ENCODE measurements at places on chromosomes 3 and 15.

- no peak for DNase-seq
Observed at GRCh38 chr3:114307222-114307830, 13.5 kb downstream of the TIGIT start.

DNA sequence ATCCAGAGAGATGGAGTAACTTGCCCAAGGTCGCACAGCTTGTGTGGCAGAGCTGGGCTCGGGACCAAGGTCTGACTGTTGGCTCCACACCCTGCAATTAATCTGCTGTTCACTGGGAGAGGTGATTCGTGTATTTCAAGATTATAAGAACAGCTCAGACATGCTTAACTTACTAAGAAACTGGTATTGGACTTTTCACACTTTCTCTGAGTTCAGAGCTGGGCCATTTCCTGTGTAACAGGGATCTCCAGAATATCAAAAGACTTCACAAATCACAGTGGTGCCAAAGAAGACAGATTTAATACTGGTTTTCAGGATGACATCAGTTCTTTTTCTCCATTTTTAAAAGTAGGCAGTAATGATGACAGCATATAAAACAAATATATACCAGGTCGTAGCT, 156.8 kb upstream of the UBE2E1 start:
- DNase-seq, result no peak

- DNase-seq, result no peak
Observed at GRCh38 chr15:48905847-48906246, 27.9 kb downstream of the EID1 start.

GRCh38 chr15:74840851-74841775, 1.8 kb downstream of the ULK3 start:
- no peak for DNase-seq

DNA sequence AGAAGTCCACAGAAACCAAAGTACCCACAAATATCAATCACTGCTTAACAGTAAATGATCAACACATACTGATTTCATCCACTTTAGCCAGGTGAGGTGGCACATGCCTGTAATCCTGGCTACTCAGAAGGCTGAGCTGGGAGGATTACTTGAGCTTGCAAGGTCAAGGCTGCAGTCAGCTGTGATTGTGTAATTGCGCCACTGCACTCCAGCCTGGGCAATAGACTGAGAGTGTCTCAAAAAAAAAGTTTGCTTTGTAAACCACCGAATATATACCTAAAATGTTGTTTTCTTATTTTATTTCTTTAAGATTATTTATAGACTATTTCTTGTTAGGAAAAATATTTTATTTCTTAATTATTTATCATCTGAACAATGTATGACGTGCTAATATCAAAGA, 8.7 kb upstream of the ATP13A4 start:
- DNase-seq, result no peak

DNA sequence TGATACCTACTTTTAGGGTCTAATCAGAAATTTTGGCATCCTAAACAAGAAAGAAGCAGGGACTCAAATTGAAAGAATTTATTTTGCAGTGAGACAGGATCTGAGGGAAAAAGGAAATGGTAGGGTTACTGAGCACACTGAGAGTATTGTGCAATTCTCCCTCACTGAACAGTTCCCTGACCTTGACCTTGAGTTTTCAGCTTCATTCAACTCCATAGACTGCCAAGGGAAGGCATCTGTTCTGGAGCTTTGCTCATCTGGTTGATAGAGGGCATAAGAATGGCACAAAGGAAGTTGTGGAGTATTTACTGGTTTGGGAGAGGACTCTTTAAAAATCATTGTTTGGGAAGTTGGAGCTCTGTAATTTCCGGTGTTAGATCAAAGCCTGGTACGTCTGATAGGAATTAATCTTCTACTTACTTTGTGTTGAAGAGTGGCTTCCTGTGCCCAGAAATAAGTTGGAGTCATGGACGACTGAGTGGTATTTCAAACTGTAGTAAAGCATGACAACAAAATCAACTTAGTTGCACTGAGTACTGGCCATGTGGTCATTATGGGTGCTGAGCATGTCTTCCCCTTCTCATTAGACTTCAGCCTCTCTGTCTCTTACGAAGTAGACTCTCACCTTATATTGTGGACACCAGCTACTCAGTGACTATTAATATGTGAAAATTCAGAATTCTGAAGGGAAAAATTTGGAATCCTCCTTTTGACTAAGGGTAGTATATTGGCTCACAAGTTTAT, 40.8 kb downstream of the CLDN1 start:
- no peak for DNase-seq

DNA sequence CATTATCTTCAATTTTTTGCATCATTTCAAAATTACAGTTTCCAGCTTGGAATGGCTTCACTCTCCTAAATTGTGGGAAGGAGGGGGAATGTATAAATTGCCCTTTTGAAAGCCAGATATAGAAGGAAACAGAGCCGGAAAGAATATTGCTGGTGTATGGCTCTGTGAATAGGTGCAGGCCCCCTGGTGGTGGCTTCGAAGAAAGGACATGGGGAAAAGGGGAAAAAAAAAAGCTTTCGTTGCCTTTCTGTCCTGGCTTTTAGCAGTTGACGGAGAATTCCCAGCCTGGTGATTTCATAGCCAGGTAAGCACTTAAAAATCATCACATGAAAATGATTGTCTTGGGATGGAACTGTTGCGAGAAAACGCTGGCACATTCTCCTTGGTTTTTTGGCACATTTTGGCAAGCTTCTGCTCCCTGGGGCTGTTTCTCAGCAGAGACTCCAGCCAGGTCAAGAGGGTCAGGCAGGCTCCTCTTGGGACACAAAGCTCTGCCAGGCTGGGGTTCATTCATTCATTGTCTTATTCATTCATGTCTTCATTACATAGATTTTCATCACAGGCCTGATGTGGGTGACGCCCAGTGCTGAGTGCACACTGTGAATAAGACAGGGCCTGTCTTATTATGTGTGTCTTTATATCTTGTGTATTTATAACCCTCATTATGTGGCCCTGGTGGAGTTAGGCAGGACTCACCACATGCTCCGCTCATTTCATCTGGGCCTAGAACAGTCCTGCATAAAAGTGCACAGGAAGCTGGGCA, 300.0 kb upstream of the TPM1 start:
- no peak for DNase-seq

DNA sequence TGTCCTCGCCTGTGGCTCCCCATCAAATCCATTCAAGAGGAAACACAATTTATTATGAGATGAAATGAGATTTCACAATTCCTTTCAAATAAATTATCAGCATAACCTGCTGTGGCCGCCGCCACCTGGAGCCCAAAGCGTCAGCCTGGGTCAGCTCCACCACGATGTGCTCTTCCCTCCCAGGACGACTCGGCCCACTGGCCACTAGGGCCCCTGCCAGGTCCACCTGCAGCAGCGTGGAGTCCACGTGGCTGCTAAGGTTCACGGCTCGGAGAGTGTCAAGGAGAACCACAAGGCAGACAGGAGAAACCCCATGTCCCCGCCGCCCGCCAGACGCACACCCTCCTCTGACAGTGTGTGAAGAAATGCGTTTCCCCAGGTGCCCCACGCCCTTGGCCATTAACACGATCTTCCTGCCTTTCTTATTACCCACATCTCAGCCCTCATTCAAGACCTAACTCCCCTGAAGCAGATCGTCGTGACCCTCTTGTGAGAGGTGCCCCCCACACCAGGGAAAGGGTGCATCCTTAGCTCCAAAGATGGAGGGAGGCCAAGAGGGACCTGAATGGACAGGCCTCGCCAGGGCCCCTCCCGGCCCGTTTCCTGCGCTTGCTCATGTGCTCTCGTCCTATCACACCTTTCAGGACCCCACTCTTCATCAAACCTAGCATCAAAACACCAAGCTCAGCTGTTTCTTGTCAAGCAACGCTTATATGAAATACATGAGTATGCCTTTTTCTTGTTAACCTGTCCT, 80.6 kb downstream of the OCA2 start:
- DNase-seq, result no peak

DNA sequence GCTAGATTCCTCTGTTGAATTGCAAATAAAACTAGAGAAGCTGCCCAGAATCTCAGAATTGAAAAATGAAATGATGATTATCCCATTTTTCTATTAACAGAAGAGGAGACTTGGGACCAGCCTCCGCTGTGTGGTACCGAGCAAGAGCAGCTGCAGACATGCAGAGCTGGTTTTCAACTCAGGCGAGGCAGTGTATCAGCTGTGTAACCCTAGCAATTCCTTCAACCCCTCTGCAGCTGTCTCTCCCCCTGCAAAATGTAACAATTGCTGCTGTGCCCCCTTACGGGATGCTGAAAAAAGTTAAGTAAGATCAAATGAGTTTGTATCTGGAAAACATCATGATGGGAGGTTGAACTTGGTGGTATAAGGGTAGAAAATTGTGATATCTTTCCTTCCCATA, 98.5 kb upstream of the C3orf80 start:
- no peak for DNase-seq

All from NCI-H1048 (cell line).